ENCODE measurements at places on chromosomes 13 and 19.

- DNase-seq = no peak
Observed at GRCh38 chr13:103866048-103866447, 799.8 kb upstream of the SLC10A2 start.

- no peak for DNase-seq
Observed at GRCh38 chr19:19064811-19065745, 1.3 kb downstream of the SLC25A42 start.

GRCh38 chr19:55553217-55554182 lies 8.2 kb upstream of the SBK3 start:
- no peak for DNase-seq

GRCh38 chr13:101211261-101211660 lies 205.0 kb downstream of the NALCN start:
- peak; percentile 40 for DNase-seq

DNA sequence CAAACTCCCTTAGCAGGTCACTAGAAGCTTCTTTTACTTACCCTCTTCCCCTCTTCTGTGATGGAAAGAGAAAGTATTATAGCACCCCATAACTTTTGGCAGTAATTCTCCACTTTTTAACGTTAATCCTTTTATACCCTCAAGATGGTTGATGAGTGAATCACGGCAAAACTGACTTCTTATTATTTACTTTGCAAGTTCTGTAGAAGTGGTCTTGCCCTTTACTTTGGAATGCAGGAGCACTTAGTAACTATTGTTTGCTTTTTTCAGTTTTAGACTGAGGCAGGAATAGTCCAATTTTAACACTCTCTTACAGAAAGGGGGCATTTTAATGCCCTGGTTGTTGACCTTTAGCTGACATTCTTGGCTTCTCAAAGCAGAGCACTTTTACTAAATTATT lies 260.1 kb downstream of the LMO7 start:
- DNase-seq = no peak

DNA sequence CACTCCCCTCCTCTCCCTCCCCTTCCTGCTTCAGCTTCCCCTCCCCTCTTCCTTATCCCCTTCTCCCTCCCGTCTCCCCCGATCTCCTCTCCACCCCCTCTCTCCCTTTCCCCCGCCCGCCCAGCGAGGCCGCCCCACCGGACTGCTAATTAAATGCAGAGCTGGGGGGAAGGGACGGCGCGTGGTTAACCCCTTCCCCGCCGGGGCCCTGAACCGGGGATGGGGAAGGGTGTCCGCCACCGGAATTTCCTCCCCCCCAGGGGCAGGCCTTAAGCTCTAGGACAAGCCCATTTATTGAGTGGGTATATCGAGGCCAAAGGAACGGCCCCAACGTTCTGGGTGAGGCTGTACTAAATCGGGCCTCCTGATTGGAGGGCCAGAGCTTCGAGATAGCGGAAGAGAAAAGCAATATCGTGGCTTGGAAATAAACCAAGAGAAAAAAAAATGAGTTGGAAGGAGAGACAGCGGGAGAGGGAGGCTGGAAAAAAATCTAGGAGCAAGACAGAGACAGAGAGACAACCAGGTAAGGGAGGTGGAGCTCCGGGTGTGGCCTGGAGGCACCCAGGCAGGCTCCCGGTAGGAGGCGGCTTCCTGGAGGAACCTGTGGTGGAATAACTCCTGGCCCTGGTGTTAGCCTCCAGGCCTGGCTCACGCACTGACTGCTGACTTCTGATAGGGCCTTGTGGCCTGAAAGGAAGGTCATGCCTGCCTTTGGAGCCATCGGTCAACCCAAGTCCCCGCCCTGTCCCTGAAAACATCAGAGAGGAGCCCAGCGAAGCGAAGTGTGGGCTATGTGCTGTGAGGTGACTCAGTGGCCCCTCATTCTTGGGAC lies 11.6 kb upstream of the JUND start:
- DNase-seq = peak; percentile 38

DNA sequence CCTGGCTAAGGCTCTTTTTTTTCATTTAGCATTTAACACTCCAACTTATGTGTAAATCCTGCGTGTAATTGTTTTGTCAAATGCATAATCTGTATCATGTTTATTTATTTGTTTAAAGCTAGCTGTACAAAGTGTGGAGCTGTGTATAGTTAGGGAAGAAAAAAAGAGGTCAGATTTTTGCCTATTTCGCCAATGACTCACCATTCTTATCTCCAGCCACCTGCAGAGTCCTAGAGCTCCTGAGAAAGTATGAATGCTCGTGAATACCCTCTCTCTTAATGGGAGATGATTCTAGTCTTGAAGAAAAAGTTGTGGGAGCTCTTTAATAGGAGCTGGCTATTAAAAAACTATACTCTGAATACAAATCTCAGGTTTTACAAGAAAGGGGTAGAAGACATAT lies 778.8 kb upstream of the SLITRK5 start:
- DNase-seq = peak; percentile 32

DNA sequence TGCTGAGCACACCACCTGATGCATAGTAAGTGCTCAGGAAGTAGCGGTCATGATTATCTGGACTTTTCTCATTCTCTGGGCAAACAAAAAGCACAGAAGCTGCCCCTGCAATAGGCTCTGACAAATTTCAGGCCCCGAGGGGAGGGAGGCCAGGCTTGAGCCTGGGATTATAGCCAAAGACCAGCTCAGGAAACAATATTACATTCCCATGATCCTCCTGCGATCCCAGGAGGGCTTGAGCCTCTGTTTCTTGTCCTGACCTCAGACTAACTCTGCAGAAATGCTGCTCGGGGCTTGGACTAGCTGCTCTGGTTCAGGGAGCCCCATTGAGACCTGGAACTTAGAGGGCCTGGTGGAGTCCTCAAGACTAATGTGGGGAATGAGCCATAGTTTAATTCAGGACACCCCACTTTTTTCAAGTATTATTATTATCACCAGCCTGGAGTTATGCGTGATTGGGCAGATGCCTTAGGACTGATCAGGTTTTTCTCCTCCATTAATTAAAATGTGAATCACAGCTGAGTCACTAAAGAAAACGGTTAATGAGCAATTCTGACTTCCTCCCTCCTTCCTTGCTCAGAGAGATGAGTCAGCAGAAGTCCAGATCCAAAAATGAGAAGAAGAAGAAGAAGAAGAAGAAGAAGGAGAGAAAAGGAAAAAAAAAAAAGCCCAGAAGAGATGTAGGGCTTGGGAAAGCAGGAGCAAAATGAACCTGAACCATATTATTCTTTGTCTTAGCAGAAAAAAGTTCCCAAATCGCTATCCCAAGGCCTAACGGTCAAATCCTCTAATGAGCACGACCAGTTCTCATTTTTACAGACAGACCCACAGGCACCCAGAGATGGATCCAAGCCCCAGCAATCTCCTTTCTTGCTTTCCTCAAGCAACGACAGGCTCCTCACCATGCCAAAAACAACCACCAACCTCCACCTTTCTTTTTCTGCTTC lies 107.2 kb downstream of the CACNA1A start:
- peak; percentile 46 for DNase-seq

- DNase-seq = no peak
Observed at GRCh38 chr13:57748096-57748495, 116.6 kb downstream of the PCDH17 start.

DNA sequence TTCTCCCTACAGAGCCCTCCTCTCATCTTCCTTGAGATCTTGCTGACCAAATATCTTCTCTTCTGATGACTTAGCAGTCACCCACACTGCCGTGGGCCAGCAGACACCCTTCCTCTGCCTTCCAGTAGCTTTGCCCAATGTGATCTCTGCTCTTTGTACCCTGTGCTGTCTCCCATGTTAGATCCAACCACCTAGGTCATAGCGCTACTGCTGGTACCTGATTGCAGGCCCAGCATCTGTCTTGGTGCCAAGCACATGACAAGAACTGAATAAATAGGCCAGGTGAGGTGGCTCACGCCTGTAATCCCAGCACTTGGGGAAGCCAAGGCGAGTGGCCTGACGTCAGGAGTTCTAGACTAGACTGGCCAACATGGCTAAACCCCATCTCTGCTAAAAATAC lies 149.7 kb downstream of the TM9SF2 start:
- no peak for DNase-seq

- DNase-seq = no peak
Observed at GRCh38 chr13:51341791-51342190, 2.3 kb downstream of the SERPINE3 start.

GRCh38 chr13:79874396-79875360 lies 393.7 kb downstream of the NDFIP2 start:
- DNase-seq = no peak

- no peak for DNase-seq
Observed at GRCh38 chr13:68940049-68940448, 1167.6 kb upstream of the ATXN8OS start.

DNA sequence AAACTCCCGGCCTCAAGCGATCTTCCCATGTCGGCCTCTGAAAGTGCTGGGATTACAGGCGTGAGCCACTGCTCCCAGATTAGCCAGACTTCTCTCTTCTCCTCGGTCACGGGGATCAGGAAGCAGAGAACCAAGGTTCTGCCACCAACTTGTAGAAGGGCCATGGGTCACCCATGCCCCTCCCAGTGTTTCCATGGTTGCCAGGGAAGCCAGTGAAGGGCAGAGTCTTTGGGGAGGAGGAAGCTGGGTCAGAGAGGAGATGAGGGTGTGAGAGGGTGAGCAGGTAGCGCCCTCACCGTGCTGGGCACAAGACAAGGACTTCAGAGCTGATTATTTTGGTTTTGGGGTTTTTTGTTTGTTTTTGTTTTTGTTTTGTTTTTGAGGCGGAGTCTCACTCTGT lies 77.1 kb downstream of the GNG7 start:
- no peak for DNase-seq

GRCh38 chr13:25945596-25945995 lies 106.2 kb downstream of the SHISA2 start:
- DNase-seq = no peak

DNA sequence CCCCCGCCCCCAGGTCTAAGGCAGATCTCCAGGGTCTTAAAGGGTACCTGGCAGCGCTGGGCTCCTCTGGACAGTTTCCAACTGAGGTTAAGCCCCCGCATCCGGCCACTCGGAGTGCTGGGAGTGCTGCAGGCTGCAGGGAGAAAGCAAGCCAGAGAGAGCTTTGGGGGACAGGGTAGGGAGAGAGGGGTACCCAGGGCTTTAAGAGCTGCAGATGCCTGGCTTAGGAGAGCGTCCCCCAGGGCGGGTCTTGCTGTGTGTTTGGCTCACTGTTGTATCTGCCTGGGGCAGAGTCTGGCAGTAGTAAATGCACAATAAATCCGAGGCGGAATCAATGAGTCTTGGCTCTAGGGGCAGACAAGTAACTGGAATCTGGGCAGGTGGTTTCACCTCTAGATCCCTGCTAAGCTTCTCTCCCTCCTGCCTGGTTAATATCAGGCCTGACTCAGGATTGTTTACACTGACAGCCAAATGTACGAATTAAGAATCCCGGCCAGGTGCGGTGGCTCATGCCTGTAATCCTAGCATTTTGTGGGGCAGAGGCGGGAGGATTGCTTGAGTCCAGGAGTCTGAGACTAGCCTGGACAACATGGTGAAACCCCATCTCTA lies 798 bp upstream of the COX6B2 start:
- no peak for DNase-seq

DNA sequence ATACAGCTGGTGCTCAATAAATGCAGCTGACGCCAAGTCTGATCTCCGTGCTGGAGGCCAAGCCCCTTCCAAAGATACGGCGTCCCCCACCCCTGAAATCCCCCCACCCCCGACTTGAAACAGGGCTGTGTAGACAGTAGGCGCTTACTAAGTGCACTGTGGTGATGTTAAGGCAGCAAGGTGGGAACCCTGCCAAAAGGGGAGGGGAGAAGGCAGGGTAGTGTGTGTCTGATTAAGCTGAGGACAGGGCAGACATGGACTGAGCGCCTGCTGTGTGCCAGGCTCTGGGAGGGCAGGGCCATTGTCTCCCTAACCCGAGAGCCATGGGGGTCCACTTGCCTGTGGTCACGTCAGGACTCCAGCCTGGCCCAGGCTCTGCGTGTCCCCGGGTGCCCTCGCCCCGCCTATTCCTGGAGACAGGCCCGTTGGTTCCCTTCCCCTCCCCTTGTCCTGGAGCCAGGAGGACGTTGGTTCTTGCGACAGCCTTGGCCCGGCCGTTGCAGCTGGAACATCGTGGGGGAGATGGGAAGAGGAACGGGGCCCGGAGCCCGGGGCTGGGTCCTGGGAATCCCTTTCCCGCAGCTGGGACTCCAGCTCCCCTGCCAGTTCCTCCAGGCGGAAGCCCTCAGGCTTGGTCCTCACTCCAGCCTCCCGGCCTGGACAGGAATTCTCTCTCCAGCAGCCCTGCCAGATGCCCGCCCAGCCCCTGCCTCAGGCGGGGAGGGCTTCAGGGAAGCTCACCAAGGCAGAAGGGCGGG lies 1.7 kb upstream of the ELANE start:
- no peak for DNase-seq

GRCh38 chr13:56906909-56907308 lies 233.8 kb upstream of the PRR20A start:
- DNase-seq = no peak

- DNase-seq = peak; percentile 67
Observed at GRCh38 chr13:106133025-106133424, 402.4 kb downstream of the EFNB2 start.

GRCh38 chr19:28785971-28786370 lies 427.0 kb downstream of the UQCRFS1 start:
- no peak for DNase-seq

DNA sequence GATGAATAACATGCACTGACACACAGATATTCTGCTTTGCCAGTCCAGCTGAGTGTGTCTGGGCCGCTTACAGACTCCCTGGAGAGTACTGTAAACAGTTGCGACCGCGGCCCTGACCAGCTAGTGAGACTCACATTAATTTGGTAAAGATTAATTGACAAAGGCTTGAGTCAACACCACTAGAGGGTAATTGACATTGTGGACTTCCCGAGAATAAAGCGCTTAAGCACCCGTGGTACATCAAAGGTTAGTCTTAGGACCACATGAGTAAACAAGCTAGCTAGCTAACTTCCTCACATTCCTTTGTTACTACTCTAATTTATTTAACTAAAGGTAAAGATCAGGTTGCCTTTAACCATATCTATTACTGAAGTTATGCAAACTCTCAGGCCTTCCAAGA lies 624.4 kb upstream of the ARGLU1 start:
- no peak for DNase-seq

GRCh38 chr19:19212916-19213315 lies 1.2 kb downstream of the NCAN start:
- no peak for DNase-seq

- DNase-seq = no peak
Observed at GRCh38 chr13:24066405-24067295, 93.9 kb upstream of the SPATA13 start.

DNA sequence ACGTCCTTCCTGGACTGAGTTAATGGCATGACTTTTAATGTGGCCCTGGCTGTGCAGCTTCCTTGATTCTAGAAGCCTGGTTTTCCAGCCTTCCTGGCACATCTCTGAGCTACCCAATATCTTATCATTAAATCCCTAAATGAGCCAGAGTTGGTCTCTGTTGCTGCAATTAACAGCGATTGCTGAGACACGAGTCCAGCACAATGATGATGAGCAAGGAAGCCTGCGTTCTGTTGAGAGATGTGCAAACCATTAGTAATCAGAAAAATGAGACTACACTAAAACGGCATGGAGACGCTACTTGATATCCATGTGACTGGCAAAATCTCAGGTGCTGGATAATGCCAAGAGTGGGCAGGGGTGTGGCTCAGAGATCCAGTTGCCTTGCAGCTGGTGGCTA lies 26.2 kb downstream of the GPR42 start:
- DNase-seq = no peak
